Thoracic aorta endothelial cell (primary cell): ENCODE measurements at places on chromosomes 4 and X. TPM values are rescaled to one million over a fixed set of nuclear protein-coding genes. Genes with fewer than 3 reads are reported as not detected.

The ZDHHC15 gene
- 0.14 and 0.40 TPM in 2 replicates for total RNA-seq

The SYTL4 gene
- total RNA-seq = 13.3 and 20.1 TPM in 2 replicates

The PIN4 gene
- total RNA-seq = 8.3 and 13.3 TPM in 2 replicates

The RBM41 gene
- 21.0 and 24.1 TPM in 2 replicates for total RNA-seq

The ARAP2 gene
- 0.93 and 2.1 TPM in 2 replicates for total RNA-seq

The GAGE1 gene
- not detected in 2 replicates for total RNA-seq

The RTL9 gene
- not detected in 2 replicates for total RNA-seq

The BEX5 gene
- total RNA-seq = 5.3 TPM in 1 of 2 replicates, not detected in the other

The NCAPG gene
- 104 and 139 TPM in 2 replicates for total RNA-seq

The TLR2 gene
- under 0.01 and 0.14 TPM in 2 replicates for total RNA-seq

The ARR3 gene
- not detected in 2 replicates for total RNA-seq

The BANK1 gene
- not detected in 2 replicates for total RNA-seq

The BMPR1B gene
- total RNA-seq = 0.29 and 0.66 TPM in 2 replicates

The ZNF141 gene
- total RNA-seq = 19.9 and 20.2 TPM in 2 replicates

The TCEAL7 gene
- total RNA-seq = 3.1 and 5.0 TPM in 2 replicates

The MAGEC2 gene
- total RNA-seq = not detected in 2 replicates

The ASMT gene
- not detected in 2 replicates for total RNA-seq

The KLKB1 gene
- total RNA-seq = not detected in 2 replicates

The UNC5C gene
- under 0.01 and 0.13 TPM in 2 replicates for total RNA-seq

The NDP gene
- total RNA-seq = 0.27 and 1.2 TPM in 2 replicates
